Cerebellar cortex (tissue), 1 donor: ENCODE measurements at places on chromosomes 5 and 9.

GRCh38 chr9:114893221-114894010, 37.0 kb downstream of the TNFSF8 start:
- no peak for DNase-seq

DNA sequence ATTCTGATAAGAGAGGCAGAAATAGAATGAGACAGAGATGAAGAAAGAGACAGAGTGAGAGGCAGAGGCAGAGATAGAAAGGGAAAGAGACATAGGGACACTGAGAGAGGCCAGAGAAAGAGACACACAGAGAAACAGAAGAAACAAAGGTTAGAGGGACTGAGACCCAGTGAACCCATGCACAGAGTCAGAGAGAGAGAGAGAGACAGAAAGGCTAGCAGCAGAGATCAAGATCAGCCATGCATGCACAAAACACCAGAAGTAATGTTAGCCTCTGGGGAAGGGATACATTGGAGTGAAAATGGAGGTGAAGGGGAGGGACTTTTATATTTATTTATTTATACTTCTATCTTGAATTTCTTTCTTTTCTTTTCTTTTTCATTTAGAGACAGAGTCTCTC, 14.1 kb upstream of the SPARC start:
- no peak for DNase-seq

DNA sequence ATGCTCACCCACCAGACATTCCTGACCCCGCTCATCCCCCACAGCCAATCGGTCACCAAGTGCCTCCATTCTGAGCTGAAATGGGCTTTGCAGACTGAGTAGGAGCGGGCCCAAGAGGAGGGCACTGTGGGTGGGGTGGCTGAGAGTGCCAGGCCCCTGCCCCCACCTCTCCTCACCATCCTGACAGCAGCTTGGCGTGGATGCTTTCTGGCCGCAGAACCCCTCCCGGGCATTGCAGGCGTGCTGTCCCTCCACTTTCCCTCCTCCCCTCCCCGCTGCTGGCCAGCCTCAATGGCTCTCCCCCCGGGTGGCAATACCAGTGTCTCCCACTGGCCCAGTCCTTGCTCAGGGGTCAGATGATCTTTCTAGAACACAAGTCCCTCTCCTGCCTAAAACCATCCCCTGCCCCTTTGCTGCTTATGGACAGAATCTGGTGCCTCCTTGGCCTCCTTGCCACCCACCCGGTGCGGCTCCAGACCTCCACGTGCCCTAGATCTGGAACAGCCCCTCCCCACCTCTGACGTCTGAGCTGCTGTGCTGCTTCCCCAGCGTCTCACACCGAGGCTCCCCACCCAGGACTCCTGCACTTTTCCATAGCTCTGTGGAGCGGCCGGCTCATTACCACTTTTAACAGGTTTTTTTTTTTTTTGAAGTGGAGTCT, 6.1 kb downstream of the FLT4 start:
- DNase-seq: no peak

GRCh38 chr9:126869368-126869767, 8.9 kb downstream of the ZBTB34 start:
- DNase-seq: no peak

DNA sequence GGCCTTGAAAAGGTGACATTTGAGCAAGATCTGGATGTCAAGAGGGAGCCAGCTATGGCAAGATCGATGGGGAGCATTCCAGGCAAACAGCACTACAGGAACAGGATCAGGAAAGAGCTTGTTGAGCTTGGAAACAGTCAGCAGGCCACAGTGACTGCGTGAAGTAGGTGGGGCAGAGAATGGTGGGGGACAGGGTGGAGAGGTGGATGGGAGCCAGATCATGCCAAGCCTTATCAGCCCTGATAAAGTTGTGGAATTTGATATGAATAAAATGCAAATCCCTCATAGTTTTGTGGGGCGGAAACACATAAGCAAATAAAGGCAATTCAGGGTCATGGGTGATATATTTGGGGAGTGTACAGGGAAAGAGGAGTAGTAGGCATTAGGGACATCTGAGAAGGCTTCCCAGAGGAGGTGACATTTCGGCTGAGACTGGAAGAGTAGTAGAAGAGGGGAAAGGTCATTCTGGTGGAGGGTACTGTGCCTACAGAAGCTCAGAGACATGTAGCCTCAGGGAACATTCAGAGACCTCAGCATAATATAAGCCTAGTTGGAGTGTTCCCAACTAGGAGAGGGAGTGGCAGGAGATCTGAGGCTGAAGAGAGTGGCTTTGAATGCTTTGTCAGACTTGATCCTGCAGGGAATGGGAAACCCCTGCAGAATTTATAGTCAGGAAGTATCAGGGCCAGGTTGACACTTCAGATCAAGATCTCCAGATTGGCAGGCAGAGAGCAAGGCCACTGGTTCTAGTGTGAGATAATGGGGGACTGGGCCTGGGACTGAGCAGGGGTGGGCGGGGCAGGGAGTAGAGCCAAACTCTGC, 9.7 kb upstream of the CYSTM1 start:
- no peak for DNase-seq

- no peak for DNase-seq
Measured at GRCh38 chr5:103498211-103498610, 64.4 kb downstream of the NUDT12 start.

- DNase-seq: no peak
Measured at GRCh38 chr5:140258016-140258415, 44.9 kb downstream of the PFDN1 start.

DNA sequence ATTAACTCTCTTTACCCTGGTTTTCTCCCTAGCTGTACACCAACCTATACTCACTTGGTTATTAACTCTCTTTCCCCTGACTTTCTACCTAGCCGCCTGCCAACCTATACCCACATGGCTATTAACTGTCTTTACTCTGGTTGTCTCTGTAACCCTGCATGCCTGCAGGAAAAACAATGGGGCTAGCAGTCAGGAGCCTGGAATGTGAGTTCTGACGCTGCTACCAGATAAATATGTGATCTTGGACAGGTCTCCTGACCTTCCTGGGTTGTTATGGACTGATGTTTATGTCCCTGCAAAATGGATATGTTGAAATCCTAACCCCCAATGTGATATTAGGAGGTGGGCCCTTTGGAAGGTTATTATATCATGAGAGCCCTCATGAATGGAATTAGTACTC, 119.2 kb downstream of the SMARCA2 start:
- DNase-seq: no peak

DNA sequence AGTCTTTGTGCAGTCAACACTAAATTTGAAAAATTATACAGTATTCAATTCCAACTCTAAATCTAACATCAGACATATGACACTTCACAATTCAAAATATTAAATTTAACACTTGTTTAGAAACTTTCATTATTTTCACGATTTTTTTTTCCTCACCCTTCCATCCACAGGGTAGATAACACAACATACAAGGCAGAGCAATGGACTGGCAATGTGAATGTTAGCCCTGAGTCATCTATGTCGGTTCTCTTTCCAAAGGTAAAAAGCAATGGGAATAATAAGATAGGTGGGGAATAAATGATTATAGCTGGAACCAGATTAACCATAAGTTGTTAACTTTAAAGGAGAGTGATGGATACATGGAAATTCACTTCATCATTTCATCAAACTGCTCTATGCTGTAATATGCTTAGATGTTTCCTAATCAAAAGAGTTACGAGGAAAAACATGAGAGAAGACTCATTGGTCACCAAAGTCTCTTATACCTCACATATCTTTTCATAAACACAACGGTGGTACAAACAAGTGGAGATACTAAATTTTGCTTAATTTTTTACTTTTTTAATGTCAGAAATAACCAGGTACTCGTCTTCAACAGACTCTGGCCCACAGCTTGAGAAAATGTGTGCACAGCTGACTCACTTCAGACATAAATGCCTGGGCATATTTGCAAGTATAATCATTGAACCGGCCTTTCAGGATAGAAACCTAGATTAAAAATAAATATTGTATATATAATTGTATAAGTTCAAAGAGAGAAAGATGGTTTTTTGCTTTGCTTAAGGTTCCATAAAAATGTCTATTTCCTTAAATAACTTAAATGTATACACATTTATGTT, 23.0 kb downstream of the RFX3 start:
- DNase-seq: no peak

DNA sequence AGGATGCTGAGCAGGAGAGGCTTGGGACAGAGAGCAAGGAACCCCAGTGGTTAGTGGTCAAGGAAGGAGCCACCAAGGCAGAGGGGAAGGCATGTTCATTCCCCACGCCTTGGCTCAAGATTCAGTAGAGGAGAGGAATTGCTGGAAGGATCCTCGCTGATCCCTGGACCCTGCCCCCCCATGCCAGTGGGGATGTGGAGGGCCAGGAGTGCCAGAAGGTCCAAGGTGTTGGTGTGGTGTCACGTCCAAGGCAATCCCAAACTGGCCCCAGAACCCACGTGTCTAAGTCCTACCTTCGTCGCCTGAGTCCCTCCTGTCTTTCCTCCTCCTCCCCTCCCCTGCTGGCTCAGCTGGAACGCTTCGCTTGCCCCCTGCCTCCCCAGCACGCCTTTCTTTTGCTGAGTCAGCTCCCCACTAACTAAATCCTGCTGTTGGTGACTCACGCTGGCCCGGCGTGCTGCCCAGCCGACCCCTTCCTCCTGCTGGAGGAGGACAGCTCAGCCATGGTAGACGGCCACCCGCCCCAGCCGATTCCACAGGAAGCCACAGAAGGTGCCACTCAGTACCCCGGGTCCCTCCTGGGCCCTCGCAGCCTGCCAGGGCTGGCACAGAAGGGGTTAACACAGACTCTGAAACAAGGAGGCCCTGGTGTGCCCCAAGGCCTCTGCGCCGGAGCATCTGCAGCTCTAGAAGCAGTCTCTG, 37.6 kb upstream of the ORM1 start:
- DNase-seq: no peak

- DNase-seq: no peak
Measured at GRCh38 chr9:74800226-74800625, 87.5 kb downstream of the TRPM6 start.

DNA sequence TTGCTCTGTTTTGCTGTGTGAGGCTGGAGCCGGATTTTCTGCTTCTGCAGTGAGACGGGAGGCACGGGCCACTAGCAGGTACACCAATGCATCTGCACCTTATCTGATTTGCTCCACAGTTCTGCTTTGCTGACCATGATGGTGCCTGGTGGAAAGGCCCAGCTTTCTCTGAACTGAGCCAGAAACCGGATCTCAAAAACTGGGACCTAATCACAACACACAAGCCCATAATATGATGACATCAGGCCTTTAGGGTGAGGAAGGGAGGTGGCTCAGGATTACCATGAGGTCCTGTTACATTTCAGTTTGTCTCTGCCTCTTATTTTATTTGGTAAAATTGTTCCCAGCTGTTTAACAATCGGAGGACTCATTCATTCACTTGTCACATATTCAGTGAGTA, 49.8 kb downstream of the FGF1 start:
- DNase-seq: no peak

DNA sequence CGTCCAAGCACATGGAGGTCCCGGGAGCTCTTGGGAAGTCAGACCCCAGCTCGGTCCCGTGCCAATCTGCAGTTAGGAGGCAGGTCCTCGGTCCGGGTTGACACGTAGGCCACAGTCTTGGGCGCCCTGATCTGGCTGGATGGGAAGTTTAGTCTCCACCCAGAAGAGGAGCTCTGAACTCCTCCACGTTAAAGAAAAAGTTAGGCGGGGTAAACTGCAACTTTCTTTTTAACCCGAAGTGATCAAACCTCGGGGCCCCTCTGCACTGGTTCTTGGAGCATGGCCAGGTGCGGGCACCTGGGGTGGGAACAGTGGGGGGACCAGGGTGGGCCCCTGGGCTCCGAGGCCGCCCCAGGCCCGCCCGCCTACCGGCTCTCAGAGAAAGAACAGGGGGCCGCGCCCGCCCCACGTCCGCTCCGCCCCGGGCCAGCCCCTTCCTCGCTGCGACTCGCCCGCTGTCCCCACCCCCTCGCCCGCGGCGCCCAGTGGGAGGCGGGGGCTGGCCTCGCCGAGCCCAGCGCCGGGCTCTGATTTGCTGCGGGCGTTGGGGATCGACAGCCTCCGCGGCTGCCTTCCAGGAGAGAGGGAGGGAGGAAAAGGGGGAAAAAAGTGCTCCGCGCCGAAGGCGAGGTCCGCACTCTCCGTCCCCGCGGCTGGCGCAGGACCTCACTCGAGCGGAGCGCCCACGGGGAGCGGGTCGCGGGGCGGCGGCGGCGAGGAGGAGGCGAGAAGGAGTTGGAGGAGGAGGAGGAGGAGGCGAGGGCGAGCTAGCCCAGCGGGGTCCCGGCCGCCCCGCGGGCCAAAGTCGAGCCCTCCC, at the start of gene COL5A1:
COL5A1 (plus strand) TSS at position 631 of the 817 bp plus-strand sequence. CDS start 385 bp downstream, outside the sequence.
- peak; percentile 4 for DNase-seq

DNA sequence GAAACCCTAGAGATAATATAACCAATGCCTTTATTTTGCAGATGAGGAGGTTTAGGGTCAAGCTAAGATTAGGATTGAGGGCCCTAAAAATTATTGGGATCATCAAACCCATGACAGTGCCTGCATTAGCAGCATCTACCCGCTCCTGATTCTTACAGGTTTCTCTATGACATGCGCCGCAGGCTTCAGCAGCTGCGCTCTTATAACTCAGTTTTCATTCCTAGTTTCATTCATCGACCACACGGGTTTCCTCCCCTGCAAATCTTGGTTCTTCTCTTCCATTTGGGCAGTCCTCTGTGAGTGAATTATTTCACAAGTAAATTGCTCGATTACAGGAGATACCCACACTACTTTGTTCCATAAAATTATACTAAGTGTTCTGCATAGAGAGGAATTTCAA, 137.2 kb downstream of the SLC24A2 start:
- no peak for DNase-seq

GRCh38 chr5:115723220-115723619, 93.2 kb downstream of the CDO1 start:
- DNase-seq: no peak
